Progenitor cell of endocrine pancreas (in vitro differentiated cells): ENCODE measurements at places on chromosomes 4 and X. TPM values are rescaled to one million over a fixed set of nuclear protein-coding genes. Genes with fewer than 3 reads are reported as not detected.

- H3K36me3 ChIP-seq, result no peaks in the 10 kb centered on the region
- H3K27ac ChIP-seq, result no peak overlapping the region
- H3K4me1 ChIP-seq, result peaks cover 12% of the 10 kb centered on the region
- no peaks in the 10 kb centered on the region for H3K27me3 ChIP-seq
- DNase-seq, result no peak
Measured at GRCh38 chr4:44722001-44722400, 4.4 kb downstream of the GNPDA2 start.

DNA sequence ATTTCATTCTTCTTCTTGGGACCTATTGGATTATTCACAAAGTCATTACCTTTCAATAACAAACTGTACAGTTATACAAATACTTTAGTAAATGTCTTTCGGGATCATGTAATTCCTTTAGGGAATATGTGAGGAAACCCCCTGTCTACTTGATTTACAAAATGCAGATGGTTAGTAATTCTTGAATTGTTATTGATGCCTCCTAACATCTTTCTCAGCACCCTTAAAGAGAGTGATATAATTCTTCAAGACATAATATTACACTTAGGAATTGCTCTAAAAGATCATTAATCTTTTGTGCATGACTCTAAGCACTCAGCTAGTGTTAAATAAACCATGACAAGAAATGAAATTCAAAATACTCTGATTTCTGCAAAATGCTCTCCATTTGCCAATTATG is 988.1 kb upstream of the HS3ST1 start:
- no peaks in the 10 kb centered on the region for H3K27me3 ChIP-seq
- no peak overlapping the region for H3K27ac ChIP-seq
- H3K4me3 ChIP-seq, result no peak overlapping the region
- no peak for DNase-seq
- H3K4me1 ChIP-seq, result no peaks in the 10 kb centered on the region

DNA sequence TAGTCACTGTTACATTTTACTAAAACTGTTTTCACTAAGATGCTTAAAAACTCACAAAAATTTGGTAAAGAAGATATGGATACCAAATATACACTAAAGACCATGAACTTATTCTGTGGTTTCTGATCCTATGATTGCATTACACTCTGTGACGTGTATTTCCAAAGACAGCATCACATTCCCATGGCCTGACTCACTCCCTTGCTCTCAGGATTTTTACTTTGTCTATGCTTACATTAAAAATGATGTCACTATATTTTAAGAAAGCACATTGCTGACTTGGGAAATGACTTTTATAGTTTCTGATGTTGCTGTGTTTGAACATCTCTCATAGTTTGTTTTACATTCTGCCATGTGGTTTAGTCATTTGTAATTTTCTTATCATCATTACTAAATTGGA is 327.9 kb upstream of the MAGEB18 start:
- no peak overlapping the region for H3K4me3 ChIP-seq
- no peak overlapping the region for H3K27ac ChIP-seq
- no peaks in the 10 kb centered on the region for H3K36me3 ChIP-seq
- H3K4me1 ChIP-seq, result peaks cover 3% of the 10 kb centered on the region

- peaks cover 4% of the 10 kb centered on the region for H3K27me3 ChIP-seq
- no peaks in the 10 kb centered on the region for H3K36me3 ChIP-seq
- no peak overlapping the region for H3K4me3 ChIP-seq
- DNase-seq, result no peak
Measured at GRCh38 chr4:154466336-154466735, 25.3 kb downstream of the DCHS2 start.

- peak overlapping the region; percentile 93 for H3K27ac ChIP-seq
- peaks cover 29% of the 10 kb centered on the region for H3K4me1 ChIP-seq
- peak overlapping the region; percentile 93 for H3K4me3 ChIP-seq
- DNase-seq, result peak; percentile 51
- peaks cover 5% of the 10 kb centered on the region for H3K36me3 ChIP-seq
- H3K27me3 ChIP-seq, result no peaks in the 10 kb centered on the region
Measured at GRCh38 chr4:2843941-2844584, 419 bp downstream of the ADD1 start.

DNA sequence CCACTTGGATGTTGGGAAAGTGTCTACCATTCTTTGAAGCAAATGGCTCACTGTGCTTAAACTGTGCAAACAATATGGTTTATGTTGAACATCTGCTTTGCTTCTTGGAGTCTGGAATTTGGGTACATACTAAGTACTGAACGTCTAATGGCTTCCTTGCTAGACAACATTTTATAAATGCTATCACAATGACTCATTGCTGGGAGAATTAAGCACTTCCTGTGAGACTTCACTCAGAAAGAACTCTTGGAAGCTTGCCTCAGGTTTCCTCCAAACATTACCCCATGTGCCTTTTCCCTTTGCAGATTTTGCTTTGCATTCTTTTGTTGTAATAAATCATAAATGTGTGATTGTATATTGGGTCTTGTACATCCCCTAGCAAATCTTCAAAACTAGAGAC is 139.7 kb downstream of the PACRGL start:
- no peaks in the 10 kb centered on the region for H3K27me3 ChIP-seq
- H3K4me1 ChIP-seq, result no peaks in the 10 kb centered on the region

GRCh38 chr4:148034813-148035212 is 302.9 kb downstream of the ARHGAP10 start:
- no peak for DNase-seq
- no peaks in the 10 kb centered on the region for H3K36me3 ChIP-seq
- no peak overlapping the region for H3K27ac ChIP-seq
- H3K27me3 ChIP-seq, result no peaks in the 10 kb centered on the region

GRCh38 chr4:47839259-47839658 is 1.4 kb upstream of the CORIN start:
- no peak overlapping the region for H3K27ac ChIP-seq
- no peak overlapping the region for H3K4me3 ChIP-seq
- H3K36me3 ChIP-seq, result peaks cover 11% of the 10 kb centered on the region
- DNase-seq, result no peak
- H3K4me1 ChIP-seq, result peaks cover 13% of the 10 kb centered on the region

GRCh38 chrX:135544338-135544948 is 24.0 kb downstream of the INTS6L start:
- H3K27ac ChIP-seq, result no peak overlapping the region
- H3K36me3 ChIP-seq, result no peaks in the 10 kb centered on the region
- H3K4me1 ChIP-seq, result peaks cover 3% of the 10 kb centered on the region
- H3K4me3 ChIP-seq, result no peak overlapping the region

Gene CTAG1B
- total RNA-seq, result not detected in 2 replicates

Gene TLR6
- total RNA-seq, result 0.89 and 1.1 TPM in 2 replicates
